ENCODE measurements at places on chromosomes 3 and 15. TPM values are rescaled to one million over a fixed set of nuclear protein-coding genes. Genes with fewer than 3 reads are reported as not detected.

RAP2B gene
- polyA plus RNA-seq, result 9.7 TPM

GRCh38 chr3:57596495-57597126 lies 533 bp downstream of the ARF4 start:
- peak; percentile 86 for DNase-seq

- DNase-seq, result no peak
Observed at GRCh38 chr3:14404631-14405359, 2.4 kb downstream of the SLC6A6 start.

- no peak for DNase-seq
Observed at GRCh38 chr15:58678683-58679082, 70.8 kb downstream of the ADAM10 start.

MRPL3 gene
- 68.4 TPM for polyA plus RNA-seq

DNA sequence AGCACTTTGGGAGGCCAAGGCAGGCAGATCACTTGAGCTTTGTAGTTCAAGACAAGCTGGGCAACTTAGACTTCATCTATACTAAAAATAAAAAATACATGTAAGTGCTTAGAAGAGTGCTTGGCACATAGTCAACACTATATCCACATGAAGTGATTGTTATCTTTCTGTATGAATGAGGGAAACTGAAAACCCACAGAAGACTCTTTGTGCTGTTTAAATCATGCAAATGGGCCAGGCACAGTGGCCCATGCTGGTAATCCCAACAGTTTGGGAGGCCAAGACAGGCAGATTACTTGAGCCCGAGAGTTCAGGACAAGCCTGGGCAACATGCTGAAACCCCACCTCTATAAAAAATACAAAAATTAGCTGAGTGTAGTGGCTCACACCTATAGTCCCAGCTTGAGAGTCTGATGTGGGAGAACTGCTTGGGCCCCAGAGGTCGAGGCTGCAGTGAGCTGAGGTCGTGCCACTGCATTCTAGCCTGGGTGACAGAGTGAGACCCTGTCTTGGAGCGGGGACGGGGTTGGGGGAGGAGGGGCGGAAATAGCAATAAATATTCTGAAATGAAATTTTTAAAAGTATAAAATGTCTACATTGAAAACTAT lies 129.7 kb downstream of the NR2E3 start:
- DNase-seq, result no peak

DNA sequence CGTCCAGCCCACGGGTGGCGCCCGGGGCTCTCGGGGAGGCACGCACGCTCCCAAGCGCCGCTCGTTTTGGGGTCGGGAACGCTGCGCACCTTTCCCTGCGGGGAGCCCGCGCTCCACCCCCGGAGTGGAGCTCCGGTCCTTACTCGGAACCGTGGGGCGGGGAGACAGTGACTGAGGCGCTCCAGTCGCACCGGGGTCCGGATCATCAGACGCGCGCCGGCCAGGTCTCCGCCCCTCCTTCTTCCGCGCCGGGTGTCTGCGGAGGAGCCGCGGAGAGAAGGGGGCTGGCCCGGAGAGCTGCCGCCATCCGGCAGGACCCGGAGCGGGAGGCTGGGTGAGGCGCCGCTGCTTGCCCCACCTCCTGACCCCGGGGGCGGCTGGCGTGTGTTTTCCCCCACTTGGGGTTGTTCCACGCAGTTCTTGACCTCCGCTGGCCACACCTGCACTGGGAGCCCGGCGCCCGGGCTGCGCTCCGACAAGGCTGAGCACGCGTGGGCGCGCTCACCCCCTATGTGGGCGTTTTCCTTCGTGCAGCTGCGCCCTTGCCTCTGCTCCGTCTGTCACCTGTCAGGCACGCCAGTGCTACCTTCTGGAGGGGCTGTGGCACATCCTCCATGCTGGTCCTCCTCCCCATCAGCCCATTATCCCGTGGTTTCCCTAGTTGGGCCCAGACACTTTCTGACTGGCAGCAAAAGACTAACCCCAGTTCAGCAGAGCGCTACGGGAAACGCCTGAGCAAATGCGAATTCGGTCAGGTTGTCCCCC lies at the start of gene MCF2L2:
TSS of gene MCF2L2 (minus strand) at position 173 of the 765 bp plus-strand sequence. CDS start 642 bp downstream, outside the sequence.
- peak; percentile 46 for DNase-seq

ACTC1 gene
- 6,468 TPM for polyA plus RNA-seq

DNA sequence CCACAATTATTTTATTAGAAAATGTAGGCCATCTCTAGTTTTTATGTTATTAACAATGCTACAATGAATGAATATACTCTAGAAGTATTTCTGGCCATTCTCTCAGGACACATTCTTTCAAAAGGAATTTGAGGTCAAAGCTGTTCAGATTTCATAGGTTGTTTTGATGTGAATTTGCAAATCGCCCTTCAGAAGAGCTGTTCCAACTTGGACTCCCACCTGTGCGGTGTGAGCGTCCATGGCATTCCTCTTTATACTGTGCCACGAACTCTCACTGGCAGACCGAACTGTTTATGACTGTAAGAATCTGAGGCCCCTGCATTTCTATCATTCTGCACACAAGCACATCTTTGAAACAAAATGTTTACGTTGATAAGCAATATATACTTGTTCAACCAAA lies 18.6 kb upstream of the SLC24A5 start:
- DNase-seq, result no peak

DNA sequence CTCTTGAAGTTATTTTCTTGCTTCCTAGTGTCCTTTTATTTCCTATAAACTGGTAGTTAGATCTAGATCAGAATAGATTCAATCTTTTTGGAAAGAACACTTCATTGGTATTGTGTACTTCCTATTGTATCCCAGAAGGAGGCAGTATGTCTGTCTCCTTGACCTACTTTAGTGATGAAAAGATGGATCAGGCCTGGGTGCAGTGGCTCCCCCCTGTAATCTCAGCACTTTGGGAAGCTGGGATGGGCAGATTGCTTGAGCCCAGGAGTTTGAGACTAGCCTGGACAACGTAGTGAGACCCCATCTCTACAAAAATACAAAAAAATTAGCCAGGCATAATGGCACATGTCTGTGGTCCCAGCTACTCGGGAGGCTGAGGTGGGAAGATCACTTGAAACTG lies 12.0 kb downstream of the BSN start:
- DNase-seq, result no peak

CD200R1 gene
- 1.9 TPM for polyA plus RNA-seq

DNA sequence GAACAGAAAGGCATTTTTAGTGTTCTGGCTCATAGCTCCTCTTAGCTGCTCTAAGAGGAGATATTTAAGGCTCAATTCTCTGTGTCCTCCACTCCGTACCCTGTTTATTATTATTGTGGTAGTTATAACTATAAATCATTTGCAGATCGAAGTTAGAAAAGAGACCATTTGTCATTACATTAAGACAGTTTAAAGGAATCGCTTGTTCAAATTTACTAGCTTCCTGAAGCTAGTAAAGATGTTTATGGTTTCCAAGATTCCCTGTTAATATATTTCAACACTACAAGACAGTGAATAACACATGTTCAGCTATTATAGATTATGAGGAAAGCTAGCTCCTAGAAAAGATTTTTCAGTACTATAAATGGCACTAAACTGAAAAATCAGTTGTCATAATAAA lies 12.6 kb downstream of the ATXN7 start:
- DNase-seq, result no peak

PARP3 gene
- 5.0 TPM for polyA plus RNA-seq

- no peak for DNase-seq
Observed at GRCh38 chr3:172142051-172142863, 102.9 kb downstream of the FNDC3B start.

- DNase-seq, result no peak
Observed at GRCh38 chr3:48118322-48118721, 69.9 kb downstream of the CDC25A start.

DNA sequence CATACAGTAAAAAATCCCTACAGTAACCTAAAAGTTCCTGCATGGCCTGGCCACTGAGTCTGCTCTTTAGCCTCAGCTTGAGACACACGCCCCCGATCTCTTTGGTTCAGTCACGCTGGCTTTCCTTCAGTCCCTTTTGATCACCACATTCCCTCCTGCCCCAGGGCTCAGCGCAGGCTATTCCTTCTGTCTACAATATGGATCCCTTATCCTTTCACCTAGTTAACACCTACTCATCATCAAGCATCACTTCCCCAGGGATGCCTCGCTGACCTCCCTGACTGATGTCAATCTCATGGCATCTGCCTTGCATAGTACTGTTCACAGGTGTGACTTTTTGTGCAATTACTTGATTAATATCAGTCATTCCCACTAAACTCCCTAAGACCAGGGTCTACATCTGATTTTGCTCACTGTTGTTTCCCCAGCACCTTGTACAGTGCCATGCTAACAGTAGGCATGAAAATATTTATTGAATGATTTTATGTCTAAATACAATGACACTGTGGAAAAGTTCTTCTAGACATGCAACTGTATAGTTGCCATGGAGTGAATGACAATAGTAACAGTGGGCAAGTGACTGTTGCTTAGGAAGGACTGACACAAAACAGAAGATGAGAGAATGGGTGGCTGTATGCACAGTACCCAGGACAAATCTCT lies at the start of gene SNTN:
TSS of gene SNTN (plus strand) at position 610 of the 660 bp plus-strand sequence. CDS start at position 623, 13 bp downstream.
- DNase-seq, result no peak

THRB gene
- 0.33 TPM for polyA plus RNA-seq

SUCNR1 gene
- polyA plus RNA-seq, result 0.20 TPM
